ENCODE measurements at places on chromosomes 16 and 17.

GRCh38 chr16:1749152-1750117 lies 21.9 kb downstream of the NME3 start:
- no peak for DNase-seq

DNA sequence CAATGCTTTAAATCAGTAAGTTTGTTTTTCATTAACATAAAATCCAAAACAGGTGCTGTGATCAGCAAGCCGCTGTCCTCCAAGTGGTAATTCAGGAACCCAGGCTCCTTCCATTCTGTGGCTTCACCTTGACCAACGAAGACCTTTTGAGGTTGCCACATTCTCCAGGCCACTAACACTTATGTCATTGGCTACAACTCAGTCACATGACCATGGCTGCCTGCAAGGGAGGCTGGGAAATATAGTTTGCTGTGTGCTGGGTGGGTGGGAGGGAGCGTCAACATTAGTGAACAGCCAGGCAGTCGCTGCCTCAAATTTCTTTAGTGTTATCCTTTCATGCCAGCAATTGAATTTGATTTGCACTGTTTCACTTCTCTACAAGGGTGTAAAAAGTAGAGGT lies 549.2 kb downstream of the MAF start:
- DNase-seq, result no peak

- no peak for DNase-seq
These were observed 518 bp downstream of the MT1E start for GRCh38 chr16:56625943-56626654.

DNA sequence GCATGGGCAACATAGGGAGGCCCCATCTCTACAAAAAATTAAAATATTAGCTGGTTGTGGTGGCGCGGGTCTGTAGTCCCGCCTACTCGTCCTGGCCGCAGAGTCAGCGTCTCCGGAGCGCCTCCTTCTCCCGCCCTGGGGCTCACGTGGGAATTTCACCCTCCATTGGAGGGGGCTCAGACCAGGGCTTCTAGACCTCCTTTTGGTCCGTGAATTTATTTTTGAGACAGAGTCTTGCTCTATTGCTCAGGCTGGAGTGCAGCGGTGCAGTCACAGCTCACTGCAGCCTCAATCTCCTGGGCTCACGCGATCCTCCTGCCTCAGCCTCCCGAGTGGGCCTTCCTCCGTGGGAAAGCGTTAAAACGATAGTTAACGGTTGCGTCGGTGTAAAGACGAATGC lies 394 bp upstream of the NME4 start:
- no peak for DNase-seq

- DNase-seq, result no peak
These were observed 4.1 kb downstream of the MAP2K3 start for GRCh38 chr17:21288571-21289017.

- no peak for DNase-seq
These were observed 468.0 kb downstream of the HS3ST3B1 start for GRCh38 chr17:14768923-14769322.

GRCh38 chr17:46273541-46274236 lies 21.2 kb upstream of the LRRC37A start:
- DNase-seq, result no peak

DNA sequence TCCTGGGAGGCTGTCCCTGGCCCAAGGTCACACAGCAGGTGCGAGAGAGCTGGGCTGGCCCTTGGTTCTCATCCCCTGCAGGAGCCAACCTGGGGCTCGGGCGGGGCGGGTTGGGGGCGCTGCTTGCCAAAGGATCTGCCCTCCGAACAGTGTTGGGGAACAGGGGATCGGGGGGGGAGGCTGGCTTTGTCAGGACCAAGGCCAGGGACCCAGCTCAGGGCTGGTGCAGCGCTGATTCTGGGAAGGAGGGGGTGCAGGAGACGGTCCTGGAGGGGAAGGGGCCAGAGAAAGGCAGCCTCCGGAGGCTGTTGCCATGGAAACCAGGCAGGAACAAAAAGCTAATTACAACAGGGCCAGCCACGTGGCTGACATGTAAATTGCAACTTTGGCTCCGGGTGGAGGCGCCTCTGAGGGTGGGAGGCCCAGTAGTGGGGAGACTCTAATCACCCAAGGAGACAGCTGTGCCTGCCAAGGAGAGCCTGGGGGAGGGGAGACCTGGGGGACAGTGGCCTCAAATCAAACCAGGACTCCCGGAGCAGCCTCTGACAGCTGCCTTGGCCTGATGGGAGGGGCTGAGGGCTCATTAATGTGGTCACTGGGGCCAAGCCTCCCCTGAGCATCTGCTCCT lies 1.3 kb downstream of the TUBB3 start:
- DNase-seq, result no peak

Measured in stimulated activated CD4-positive, alpha-beta T cell treated with anti-CD3 and anti-CD28 coated beads, Interleukin-2, amount 100 ng/mL, for 48 hours (primary cell).